ENCODE measurements at places on chromosomes 1 and 21.

- no peak for DNase-seq
Measured at GRCh38 chr21:39064325-39065012, 118.8 kb downstream of the PSMG1 start.

GRCh38 chr1:48230236-48230635 is 7.7 kb downstream of the SLC5A9 start:
- no peak for DNase-seq

DNA sequence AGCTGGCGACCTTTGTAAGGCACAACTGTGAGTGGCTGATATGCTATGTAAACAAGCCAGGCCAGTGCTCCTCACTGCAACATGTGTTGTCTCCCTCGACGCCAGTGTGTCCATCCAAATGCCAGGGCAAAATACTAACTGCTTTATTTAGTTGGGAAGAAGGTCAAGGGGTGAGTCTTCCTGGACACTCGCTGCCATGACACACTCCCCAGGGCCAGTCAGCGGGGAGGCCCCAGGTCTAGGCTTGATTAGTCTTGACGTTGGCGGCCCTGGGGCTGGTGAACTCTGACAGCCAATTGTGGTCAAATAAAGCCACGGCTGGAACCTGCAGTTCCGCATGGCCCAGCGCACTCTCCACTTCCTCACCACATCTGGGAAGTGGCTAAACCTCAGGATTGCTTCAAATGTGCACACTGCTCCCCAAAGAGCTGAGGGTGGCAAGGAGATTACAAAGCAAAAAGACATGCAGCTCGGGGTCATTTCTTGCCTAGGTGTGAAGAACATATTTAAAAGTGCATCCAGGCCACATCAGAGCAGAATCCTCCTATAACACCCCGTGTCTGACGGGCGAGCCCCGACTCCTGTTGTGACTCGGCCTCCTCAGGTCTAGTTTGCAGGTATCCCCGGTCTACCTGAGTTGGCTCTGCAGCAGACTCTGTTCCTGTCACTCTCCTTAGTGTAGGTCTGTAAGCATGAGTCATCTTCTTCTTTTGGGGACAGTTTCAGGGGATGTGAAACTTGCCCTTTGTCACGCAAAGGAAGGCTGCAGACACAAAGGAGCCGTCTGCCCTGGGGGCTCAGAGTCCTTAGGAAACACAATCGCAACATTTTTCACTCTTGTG is 183.5 kb downstream of the RUNX1 start:
- peak; percentile 18 for DNase-seq

- DNase-seq = no peak
Measured at GRCh38 chr21:36915014-36915695, 51.3 kb downstream of the HLCS start.

GRCh38 chr1:207444514-207445217 is 9.5 kb upstream of the CR2 start:
- DNase-seq = no peak

DNA sequence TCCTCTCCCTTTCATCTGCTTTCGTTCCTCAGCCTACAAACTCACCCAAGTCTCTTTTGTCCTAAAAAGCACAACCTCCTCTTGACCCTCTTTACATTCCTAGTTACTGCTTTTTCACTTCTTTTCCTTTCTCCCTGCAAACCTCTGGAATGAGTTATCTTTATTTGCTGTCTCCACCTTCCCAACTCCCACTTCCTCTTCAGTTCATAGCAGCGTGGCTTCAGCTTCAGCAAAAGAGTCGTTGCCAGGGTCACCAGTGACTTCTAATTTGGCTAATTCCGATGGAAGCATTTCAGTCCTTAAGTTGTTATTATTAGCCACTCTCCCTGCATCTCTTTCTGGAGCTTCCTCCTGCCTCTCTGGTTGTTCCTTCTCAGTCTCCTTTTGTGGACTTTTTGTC is 6.2 kb upstream of the TMEM54 start:
- no peak for DNase-seq

DNA sequence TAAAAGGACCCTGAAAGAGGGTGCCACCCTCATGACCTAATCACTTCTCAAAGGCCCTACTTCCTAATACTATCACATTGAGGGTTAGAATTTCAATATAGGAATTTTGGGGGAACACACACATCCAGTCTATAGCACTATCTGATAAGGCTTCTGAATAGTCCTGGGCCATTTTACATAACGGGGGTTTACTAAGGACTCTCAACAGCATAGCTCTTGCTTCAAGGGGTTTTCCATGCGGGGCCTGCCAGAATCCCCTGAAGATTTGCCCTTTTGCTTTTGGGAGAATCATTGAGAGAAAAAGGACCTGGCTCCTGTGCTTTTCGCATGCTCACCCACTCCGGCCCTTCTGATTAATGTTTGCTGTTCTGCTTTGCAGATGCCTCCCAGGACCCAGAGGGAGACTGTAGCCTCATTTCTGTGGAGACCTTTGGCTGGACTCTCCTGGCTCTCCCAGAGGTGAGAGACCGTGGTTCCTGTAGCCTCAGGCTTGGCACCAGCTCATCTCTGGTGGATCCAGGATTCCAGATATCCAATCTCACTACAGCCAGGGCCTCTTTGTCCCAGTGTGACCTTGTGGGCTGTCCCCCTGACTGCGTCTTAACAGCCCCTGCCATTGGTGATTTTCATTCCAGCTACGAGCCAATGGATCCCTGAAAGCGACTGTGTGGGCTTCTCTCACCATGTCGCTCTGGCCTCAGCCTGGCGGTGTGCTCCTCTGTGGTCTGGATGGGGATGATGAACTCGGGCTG is 72.6 kb downstream of the DDR2 start:
- no peak for DNase-seq

DNA sequence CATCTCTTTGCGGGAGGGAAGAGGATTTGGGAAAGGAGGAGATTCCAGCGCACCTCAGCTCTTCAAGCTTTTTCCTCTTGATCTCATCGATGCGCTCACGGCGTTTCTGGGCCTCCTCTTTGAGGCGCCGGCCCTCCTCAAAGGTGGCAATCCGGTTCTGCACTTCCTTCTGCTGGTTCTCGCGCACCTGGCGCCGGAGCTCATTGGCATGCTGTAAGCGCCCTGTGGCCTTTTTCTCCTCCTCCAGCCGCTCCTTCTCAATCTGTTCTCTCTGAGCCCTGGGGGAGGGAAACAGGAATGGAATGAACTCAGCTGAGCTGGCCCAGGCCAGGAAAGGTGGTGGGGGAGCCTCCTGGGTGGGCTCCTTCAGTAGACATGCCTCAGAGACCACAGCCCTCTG is 10.4 kb upstream of the VSIG8 start:
- DNase-seq = no peak

DNA sequence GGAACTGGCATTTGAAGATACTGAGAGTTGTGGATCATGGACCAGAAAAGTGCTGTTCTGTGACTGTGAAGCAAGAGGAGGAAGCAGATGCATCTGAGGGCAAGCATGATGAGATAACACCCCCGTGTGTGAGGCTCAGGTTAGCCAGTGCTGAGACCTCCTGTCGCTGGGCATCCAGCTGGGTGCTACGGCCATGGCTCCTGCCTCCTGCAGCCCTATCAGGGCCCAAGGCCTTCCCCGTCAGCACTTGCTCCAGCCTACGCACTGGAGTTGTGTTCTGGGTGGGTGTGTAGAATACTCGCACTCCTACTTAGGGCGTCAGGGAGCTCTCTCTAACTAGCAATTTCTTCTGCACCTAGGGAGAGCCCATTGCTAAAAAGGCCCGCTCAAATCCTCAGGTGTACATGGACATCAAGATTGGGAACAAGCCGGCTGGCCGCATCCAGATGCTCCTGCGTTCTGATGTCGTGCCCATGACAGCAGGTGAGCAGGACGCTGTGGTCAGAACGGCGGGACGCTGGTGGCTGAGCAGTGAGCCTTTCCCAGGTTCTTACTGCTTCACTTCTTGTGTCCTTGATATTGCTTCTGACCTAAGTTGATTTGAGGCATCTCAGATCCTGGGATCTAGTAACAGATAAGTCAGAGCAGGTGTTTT is 6.5 kb downstream of the PPIE start:
- no peak for DNase-seq

GRCh38 chr1:185338719-185339622 is 21.9 kb upstream of the IVNS1ABP start:
- DNase-seq = peak; percentile 57

- peak; percentile 53 for DNase-seq
Measured at GRCh38 chr1:38834937-38835827, 24.4 kb downstream of the RRAGC start.

GRCh38 chr1:247335882-247336281 is 4.2 kb upstream of the ZNF496 start:
- DNase-seq = no peak

DNA sequence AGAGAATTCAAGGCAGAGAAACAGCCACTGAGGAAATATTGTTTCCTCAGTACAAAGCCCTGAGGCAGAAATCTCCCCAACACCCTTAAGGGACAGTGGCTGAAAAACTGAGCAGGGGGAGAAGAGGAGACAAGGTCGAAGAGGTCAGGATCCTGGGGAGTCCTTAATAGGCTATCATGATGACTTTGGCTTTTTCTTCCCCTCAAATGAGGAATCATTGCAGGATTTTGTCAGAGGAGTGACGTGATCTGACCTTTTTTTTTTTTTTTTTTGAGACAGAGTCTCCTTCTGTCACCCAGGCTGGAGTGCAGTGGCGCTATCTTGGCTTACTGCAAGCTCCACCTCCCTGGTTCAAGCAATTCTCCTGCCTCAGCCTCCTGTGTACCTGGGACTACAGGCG is 10.2 kb downstream of the MAP7D1 start:
- DNase-seq = no peak

DNA sequence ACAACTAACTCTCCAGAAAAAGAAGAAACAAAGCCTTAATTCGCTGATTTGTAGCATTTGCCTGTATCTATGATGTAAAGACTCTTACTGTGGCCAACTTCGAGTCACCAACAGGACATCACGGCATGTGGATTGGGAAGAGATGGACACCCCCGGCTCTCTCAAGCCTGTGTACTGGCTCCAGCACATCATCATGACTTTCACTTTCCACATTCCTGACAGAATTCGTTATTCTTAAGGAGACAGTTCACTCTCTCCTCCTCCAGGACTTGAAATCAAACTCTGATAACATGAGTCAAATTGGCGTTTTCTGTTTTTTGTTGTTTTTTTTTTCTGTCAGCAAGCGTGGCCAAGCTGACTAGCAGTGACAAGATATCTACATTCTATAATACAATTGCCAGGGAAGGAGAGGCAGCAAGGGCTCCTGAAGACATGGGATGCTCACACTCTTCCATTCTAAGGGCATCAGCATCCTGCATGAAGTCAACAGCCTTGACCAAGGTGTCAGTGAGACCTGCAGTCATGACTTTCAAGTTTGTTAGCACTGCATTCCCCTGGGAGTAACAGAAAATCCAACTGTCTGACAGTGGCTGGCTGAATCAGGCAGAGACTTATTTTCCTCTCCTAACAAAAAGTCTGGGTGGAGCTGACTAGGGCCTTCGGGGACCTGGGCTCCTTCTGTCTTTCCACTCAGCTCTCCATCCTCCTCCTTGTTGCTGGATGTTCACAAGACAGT is 13.3 kb upstream of the TRAF3IP3 start:
- no peak for DNase-seq

DNA sequence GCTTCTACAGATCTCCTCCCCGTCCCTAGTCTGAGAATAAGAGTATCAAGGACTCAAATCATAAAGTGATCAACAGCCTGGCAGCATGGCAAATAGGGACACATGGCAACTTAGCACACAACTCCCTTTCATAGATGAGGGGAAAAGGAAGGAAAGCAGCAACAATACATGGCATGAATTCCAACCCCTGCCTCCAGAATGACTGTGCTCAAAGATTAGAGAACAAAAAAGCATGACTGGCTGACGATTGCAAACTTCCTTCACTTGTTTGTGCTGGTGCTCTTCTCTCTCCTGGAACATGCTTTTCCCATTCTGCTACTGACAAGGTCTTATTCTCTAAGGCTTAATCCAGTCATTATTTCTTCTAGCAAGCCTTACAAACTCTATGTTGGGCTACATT is 11.5 kb downstream of the KTI12 start:
- DNase-seq = no peak

GRCh38 chr1:205422993-205423642 is 1.3 kb upstream of the LEMD1 start:
- DNase-seq = no peak

DNA sequence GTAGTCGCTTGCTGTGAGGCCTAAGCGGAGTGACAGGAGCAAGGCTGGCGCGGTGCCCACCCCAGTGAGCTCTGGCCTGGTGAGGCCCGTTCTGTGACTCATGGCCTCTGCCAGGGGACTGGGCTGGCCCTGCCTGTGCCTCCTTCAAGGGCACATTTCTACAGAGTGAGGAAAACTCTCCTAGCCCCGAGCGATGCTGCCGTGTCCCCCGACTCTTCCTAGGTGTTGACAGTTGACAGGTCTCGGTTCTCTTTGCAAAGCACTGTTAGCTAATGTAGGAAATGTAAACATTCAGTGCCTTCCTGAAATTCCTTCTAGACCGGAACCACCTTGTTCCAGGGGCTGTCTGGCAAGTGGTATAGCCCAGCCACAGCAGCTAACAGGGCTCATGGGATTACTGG is 43.9 kb downstream of the ABCG1 start:
- no peak for DNase-seq

DNA sequence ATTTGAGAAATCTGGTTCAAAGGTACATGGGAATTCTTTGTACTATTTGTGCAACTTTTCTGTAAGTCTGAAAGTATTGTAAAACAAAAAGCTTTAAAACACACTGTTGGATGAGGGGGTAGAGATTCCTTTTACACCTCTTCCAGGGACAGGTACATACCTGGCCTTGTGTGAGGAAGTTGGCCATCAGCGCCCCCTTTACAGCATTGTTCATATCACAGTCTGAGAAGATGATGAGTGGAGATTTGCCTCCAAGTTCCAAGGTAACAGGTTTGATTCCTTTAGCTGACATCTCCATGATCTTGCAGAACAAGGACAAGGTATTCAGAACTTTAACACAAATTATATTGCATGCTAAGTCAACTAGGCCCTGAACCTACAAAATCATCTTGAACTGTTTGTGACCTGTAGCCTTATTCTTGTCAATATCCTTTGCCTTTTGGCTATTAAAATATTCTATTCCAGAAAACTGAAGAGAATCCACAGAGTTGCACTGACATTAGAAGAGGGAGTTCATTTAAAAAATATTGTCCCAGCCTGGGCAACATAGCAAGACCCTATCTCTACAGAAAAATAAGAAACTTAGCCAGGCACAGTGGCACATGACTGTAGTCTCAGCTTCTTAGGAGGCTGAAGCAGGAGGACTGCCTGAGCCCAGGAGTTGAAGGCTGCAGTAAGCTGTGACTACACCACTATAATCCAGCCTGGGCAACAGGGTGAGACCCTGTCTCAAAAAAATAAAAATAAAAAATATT is 18.9 kb downstream of the ALDH9A1 start:
- DNase-seq = no peak

DNA sequence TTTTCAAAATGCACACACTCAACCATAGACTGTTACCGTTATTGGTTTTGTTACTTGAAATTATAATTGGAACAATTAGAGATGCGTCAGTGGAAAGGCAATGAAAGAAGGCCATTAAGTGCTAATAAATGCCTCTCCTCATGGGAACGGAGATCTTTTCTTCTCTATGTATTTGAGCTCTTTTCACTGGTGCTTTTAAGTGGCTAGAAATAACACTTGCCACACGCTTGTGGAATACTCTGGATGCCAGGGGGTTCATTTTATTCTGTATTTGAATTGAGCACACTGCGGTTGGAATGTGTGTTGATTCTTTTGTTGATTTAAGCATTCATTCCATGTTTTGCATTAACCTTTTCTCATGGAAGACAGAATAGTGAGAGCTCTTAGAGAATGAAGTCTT is 68.4 kb downstream of the DNM3 start:
- DNase-seq = no peak
